ENCODE measurements at places on chromosomes 3 and 15. TPM values are rescaled to one million over a fixed set of nuclear protein-coding genes. Genes with fewer than 3 reads are reported as not detected.

Gene TMEM207
- total RNA-seq = not detected

Gene SKOR1
- 0.06 TPM for total RNA-seq

Gene CYP19A1
- not detected for total RNA-seq

Gene SAMD7
- total RNA-seq = not detected

Gene VEPH1
- total RNA-seq = not detected

Gene KNL1
- total RNA-seq = 22.1 TPM

All from activated CD8-positive, alpha-beta memory T cell treated with anti-CD3 and anti-CD28 coated beads for 36 hours (primary cell).